Stimulated activated memory B cell treated with anti-CD40 and anti-IgM and Interleukin-4, amounts not matched to agents 10 μg/mL and 1 μg/mL and 100 μg/mL, for 72 hours (primary cell): ENCODE measurements at places on chromosomes 7 and 10.
A peak's percentile ranks its signal among the peaks of the same experiment; 100 is the strongest.

DNA sequence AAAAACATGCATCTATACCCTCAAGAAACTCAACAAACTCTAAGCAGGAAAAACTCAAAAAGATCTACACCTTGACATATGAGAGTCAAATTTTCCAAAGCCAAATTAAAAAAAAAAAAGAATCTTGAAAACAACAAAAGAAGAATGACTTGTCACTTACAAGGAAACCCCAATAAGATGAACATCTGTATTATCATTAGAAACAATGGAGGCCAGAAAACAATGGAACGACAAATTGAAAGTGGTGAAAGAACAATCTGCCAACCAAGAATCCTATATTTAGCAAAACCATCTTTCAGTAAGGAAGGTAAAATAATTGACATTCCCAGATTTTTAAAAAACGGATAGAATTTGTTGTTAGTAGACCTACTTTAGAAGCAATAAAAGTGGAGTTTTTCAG is 516.8 kb downstream of the ACTR3B start:
- no peak for ATAC-seq
- no peak overlapping the region for H3K4me3 ChIP-seq
- H3K36me3 ChIP-seq, result no peaks in the 10 kb centered on the region
- H3K27me3 ChIP-seq, result no peaks in the 10 kb centered on the region
- H3K27ac ChIP-seq, result no peak overlapping the region

GRCh38 chr10:27513451-27514191 is 9.5 kb downstream of the RAB18 start:
- no peak for ATAC-seq
- peaks cover 47% of the 10 kb centered on the region for H3K4me1 ChIP-seq
- peaks cover 58% of the 10 kb centered on the region for H3K36me3 ChIP-seq
- no peak overlapping the region for H3K4me3 ChIP-seq

- H3K36me3 ChIP-seq, result no peaks in the 10 kb centered on the region
- peaks cover 58% of the 10 kb centered on the region for H3K27me3 ChIP-seq
- ATAC-seq, result no peak
- no peak overlapping the region for H3K4me3 ChIP-seq
- no peak overlapping the region for H3K27ac ChIP-seq
These were observed 19.5 kb downstream of the RAMP3 start for GRCh38 chr7:45176886-45177731.

- no peaks in the 10 kb centered on the region for H3K36me3 ChIP-seq
- no peak for ATAC-seq
- H3K27me3 ChIP-seq, result peaks cover 23% of the 10 kb centered on the region
- H3K4me1 ChIP-seq, result peaks cover 2% of the 10 kb centered on the region
- H3K27ac ChIP-seq, result no peak overlapping the region
These were observed 2.9 kb upstream of the TMEM72 start for GRCh38 chr10:44908066-44908749.

GRCh38 chr7:30157204-30157603 is 22.4 kb downstream of the MTURN start:
- no peak overlapping the region for H3K4me3 ChIP-seq
- H3K27ac ChIP-seq, result no peak overlapping the region
- H3K27me3 ChIP-seq, result no peaks in the 10 kb centered on the region
- H3K36me3 ChIP-seq, result peaks cover 5% of the 10 kb centered on the region
- no peak for ATAC-seq
- peaks cover 27% of the 10 kb centered on the region for H3K4me1 ChIP-seq

- no peaks in the 10 kb centered on the region for H3K36me3 ChIP-seq
- no peak overlapping the region for H3K4me3 ChIP-seq
- ATAC-seq, result no peak
- H3K4me1 ChIP-seq, result no peaks in the 10 kb centered on the region
- H3K27ac ChIP-seq, result no peak overlapping the region
These were observed 44.4 kb downstream of the GOLGA7B start for GRCh38 chr10:97894092-97894491.

DNA sequence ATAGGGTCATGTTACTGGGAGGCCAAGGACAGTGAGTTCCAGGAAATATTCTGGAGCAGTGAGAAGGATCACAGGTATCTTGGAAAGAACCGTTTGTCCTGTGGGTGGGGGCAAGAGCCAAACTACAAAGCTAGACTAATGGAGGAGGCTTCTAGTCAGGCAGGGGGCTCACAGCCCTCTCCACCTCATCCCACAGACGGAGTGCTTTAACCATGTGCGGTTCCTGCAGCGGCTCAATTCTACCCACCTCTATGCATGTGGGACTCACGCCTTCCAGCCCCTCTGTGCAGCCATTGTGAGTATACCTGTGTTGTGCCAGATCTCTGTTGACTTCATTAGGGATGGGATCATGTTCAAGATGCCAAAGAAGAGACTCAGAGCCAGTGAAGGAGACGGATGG is 8.1 kb downstream of the SEMA4G start:
- no peaks in the 10 kb centered on the region for H3K27me3 ChIP-seq
- no peak overlapping the region for H3K27ac ChIP-seq
- no peaks in the 10 kb centered on the region for H3K4me1 ChIP-seq

DNA sequence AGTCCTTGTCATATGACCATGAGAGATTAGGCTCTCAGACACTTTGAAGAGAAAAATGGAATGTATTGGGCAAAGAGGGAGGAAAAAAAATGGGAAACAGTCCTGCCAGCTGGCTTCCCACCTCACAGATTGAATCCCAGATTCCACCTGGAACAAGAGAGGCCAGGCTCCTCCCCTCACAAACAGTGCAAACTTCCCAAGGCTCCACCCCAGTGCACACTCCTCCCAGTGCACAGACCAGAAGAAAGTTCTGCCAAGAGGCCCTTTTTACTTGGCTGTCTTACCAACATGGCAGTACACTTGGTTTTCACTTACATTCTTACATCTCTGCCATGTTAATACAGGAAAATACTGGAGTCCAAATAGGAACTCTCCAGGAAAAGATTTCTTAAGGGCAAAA is 202.3 kb downstream of the AHR start:
- H3K27ac ChIP-seq, result no peak overlapping the region
- H3K27me3 ChIP-seq, result no peaks in the 10 kb centered on the region
- no peak for ATAC-seq
- no peaks in the 10 kb centered on the region for H3K36me3 ChIP-seq
- H3K4me1 ChIP-seq, result no peaks in the 10 kb centered on the region
- H3K4me3 ChIP-seq, result no peak overlapping the region

DNA sequence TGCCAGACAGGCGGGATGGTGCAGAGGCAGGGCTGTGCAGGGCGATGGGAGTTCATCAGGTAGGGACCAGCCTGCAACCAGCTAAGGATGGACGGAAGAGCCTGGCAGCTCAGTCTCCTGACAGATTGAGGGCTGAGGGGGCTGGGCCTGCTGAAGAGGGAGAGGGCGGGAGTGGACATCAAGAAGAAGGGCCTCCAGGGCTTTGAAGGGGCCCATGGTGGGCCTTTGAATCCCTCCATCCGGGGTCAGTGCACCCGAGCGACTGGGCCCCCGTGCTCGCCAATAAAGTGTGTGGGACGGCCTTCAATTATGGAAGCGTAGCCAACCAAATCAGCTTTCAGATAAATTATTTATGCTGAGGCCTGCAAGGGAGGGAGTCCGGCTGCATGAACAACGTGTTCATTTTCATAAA is 431.2 kb downstream of the RPS24 start:
- no peak overlapping the region for H3K27ac ChIP-seq
- H3K27me3 ChIP-seq, result peaks cover 32% of the 10 kb centered on the region
- no peaks in the 10 kb centered on the region for H3K36me3 ChIP-seq
- no peaks in the 10 kb centered on the region for H3K4me1 ChIP-seq

- H3K27ac ChIP-seq, result no peak overlapping the region
- no peak for ATAC-seq
These were observed 4.2 kb upstream of the SORCS1 start for GRCh38 chr10:107168738-107169137.

- H3K4me1 ChIP-seq, result peaks cover 25% of the 10 kb centered on the region
- no peaks in the 10 kb centered on the region for H3K27me3 ChIP-seq
- no peak for ATAC-seq
- no peak overlapping the region for H3K4me3 ChIP-seq
- H3K27ac ChIP-seq, result no peak overlapping the region
These were observed 27.5 kb upstream of the SMC3 start for GRCh38 chr10:110540031-110540430.

GRCh38 chr10:125084614-125085257 is 75.6 kb downstream of the CTBP2 start:
- peaks cover 75% of the 10 kb centered on the region for H3K27me3 ChIP-seq
- ATAC-seq, result no peak
- no peaks in the 10 kb centered on the region for H3K36me3 ChIP-seq
- no peaks in the 10 kb centered on the region for H3K4me1 ChIP-seq

GRCh38 chr7:150727381-150727780 is 9.8 kb upstream of the GIMAP5 start:
- H3K27me3 ChIP-seq, result peaks cover 47% of the 10 kb centered on the region
- peaks cover 6% of the 10 kb centered on the region for H3K36me3 ChIP-seq
- no peak overlapping the region for H3K27ac ChIP-seq
- H3K4me3 ChIP-seq, result no peak overlapping the region

DNA sequence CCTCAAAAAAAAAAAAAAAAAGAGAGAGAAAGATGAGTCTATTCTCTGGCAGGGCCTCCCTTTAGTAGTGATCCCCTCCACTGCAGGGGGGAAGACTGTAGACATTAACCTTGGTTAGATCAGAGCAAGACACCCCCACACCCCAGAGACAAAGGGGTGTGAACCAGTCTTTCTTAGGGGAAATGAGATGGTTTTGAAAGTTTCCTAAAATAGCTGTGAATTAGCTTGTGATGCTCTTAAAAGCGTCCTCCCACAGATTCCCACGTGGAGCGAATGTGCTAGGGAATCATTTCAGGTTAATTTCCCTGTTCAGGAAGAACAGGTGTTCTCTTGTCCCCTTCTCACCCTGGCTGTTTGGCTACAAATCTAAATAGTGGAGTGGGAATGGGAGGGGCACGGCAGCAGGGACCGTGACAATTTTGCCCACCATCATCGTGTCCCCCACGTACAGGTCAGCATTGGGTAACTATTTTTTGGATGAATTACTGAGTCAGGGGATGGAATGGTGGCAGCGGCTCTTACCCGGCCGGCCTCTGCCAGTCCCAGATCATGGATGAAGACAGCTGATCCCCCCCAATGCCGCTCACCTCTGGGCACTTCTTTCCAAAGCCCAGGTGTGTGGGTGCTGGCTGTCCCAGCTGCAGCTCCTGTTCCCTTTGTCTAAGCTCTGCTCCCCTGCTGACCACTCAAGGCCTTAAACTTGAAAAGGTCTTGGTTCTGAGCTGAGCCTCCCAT is 152.9 kb downstream of the CCDC3 start:
- no peaks in the 10 kb centered on the region for H3K36me3 ChIP-seq
- ATAC-seq, result no peak
- peaks cover 65% of the 10 kb centered on the region for H3K27me3 ChIP-seq
- H3K27ac ChIP-seq, result no peak overlapping the region
- no peak overlapping the region for H3K4me3 ChIP-seq

DNA sequence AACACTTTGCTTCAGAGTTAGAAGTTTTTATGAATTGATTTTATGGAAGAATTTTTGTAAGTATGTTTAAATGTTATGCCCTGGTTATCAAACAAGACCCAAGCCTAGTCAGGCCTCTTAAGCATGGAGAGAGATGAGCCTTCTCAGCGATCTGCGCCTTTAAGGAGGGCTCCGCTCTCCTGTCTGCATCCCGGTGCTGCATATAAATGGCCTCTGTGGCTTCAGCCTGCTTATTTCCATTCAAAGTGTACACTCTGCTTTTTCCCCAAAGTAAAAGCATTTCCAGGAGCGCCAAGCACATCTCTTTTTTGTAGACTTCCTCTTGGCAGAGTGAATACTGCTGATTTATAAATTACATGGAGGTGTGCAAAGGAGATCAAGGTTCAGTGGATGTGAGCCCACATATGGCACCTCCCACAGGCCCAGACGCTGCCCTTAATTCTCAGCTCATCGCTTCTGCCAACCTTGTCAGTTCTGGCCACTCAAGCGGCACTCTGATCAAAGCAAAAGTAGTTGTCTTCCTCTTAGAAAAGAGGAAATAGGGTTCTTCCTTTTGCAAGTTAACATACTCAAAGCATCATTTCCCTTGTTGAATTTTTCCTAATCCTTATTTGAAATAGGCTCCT is 70.0 kb upstream of the SFMBT2 start:
- H3K4me3 ChIP-seq, result peak overlapping the region; percentile 72
- H3K4me1 ChIP-seq, result peaks cover 73% of the 10 kb centered on the region
- H3K27me3 ChIP-seq, result no peaks in the 10 kb centered on the region
- peak; percentile 93 for ATAC-seq
- H3K27ac ChIP-seq, result peak overlapping the region; percentile 89

DNA sequence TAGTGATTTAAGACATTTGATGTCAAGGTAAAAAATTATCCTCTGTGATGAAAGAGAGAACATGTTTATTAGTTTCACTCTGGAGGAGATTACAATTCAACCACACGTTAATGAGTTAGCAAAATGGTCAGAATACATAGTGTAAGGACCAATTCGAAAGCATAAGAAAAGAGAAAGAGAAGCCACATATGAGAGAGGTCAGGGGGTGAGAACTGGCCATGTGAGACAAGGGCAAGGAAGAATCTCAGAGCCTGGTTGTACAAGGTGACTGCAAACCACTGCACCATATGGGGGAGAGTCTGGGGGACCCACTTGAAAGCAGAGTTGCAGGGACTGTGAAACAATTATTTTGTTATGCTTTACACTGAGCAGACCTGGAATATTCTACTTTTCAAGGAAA is 27.7 kb upstream of the BET1 start:
- H3K36me3 ChIP-seq, result no peaks in the 10 kb centered on the region
- no peak overlapping the region for H3K27ac ChIP-seq
- ATAC-seq, result no peak
- no peaks in the 10 kb centered on the region for H3K27me3 ChIP-seq

DNA sequence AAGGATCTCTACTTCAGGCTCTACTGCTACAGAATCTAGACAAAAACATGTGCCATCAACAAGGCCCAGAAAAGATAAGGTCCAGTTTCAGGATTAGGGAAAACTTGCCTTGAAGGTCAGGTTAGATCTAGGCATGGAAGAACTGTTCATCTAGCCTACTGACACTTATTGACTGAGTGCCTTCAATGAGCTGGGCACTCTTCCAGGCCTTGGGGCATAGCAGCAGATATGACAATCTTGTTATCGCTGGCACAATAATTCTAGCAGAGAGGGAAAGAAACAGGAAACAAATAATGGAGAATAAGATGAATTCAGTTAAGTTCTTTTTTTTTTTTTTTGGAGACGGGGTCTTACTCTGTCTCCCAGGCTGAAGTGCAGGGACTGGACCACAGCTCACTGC is 71.6 kb downstream of the ADCYAP1R1 start:
- no peak overlapping the region for H3K27ac ChIP-seq
- no peaks in the 10 kb centered on the region for H3K4me1 ChIP-seq
- no peak for ATAC-seq
- H3K27me3 ChIP-seq, result peaks cover 7% of the 10 kb centered on the region
- no peak overlapping the region for H3K4me3 ChIP-seq

GRCh38 chr7:19489162-19489820 is 219.5 kb downstream of the POLR1F start:
- H3K36me3 ChIP-seq, result no peaks in the 10 kb centered on the region
- peak; percentile 35 for ATAC-seq
- H3K4me1 ChIP-seq, result no peaks in the 10 kb centered on the region
- no peak overlapping the region for H3K4me3 ChIP-seq
- H3K27ac ChIP-seq, result no peak overlapping the region
- no peaks in the 10 kb centered on the region for H3K27me3 ChIP-seq

GRCh38 chr10:50516171-50516570 is 107.6 kb downstream of the SGMS1 start:
- peaks cover 33% of the 10 kb centered on the region for H3K36me3 ChIP-seq
- H3K4me1 ChIP-seq, result peaks cover 38% of the 10 kb centered on the region
- no peak overlapping the region for H3K4me3 ChIP-seq
